H54 (cell line): ENCODE measurements at places on chromosomes 2 and 18.

DNA sequence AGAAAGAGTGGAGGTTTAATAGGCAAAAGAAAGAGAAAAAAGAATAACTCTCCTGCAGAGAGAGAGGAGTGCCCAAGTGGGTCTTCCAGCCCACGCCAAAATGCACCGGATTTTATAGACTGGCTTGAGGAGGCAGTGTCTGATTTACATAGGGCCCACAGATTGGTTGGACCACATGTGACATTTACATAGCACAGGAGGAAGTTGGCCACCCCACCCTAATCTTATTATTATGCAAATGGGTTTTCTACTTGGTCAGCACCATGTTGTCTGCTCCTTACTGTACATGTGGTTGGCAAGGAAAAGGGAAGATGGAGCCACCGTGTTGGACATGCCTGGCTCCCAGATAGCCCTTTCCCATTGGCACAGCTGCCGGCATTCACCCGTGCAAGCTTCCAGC lies 56.8 kb downstream of the SP110 start:
- DNase-seq, result no peak

GRCh38 chr2:150389447-150389846 lies 98.0 kb downstream of the RND3 start:
- no peak for DNase-seq

- DNase-seq, result peak; percentile 22
Observed at GRCh38 chr2:221817052-221817451, 244.9 kb upstream of the EPHA4 start.

DNA sequence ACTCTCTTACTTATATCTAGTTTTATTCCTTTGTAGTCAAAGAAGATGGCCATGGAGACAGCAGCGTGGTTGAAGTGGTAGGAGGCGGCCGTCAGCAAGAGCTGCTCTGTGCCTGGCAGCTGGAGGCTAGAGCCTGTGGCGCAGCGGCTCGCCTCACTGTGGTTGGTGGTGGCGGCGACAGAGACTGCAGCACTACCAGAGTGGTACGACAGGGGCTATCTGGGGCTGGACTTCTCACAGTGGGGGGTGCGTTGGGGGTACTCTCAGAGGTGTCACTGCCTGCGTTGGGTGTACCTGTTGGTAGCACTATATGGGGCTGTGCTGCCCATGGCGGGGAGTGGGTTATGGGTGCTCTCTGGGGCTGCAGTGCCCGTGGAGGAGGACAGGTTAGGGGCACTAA lies 8.5 kb upstream of the ANKRD62 start:
- no peak for DNase-seq

DNA sequence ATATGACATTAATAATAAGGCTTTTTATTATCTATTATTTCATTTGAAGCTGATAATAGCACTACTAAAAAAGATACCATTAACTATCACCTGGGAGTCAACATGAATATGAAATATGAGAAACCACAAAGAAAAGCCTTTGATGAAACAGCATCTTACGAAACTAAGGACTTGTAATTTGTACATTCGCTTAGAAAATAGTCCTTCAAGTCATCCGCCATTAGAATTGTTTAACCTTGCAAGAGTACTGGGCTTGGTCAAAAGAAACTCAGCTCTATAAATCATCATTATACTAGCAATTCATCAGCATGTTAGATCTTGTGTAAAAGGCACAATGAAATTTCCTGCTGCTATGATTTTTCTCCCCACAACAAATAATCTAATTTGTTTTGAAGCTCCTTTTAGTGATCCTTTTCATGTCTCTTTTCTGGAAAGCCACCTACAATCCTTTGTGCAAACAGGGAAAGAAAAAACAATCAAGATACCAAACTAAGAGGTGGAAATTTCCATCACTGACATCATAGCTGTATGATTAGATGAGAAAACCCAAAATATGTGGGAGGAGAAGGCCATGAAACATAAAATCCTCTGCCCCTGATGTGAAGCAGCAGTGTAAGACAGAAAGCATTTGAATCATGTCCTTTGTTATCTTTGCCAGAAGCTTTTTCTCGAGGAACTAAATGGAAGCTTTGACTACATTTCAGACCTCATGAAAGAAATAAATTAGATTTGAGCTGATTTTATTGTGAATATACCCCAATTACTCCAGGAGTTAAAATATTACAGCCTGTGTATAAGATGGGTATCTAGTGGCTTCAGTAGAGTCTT lies 31.2 kb downstream of the SCN9A start:
- DNase-seq, result no peak

GRCh38 chr2:64296140-64296480 lies 151.9 kb upstream of the PELI1 start:
- no peak for DNase-seq

DNA sequence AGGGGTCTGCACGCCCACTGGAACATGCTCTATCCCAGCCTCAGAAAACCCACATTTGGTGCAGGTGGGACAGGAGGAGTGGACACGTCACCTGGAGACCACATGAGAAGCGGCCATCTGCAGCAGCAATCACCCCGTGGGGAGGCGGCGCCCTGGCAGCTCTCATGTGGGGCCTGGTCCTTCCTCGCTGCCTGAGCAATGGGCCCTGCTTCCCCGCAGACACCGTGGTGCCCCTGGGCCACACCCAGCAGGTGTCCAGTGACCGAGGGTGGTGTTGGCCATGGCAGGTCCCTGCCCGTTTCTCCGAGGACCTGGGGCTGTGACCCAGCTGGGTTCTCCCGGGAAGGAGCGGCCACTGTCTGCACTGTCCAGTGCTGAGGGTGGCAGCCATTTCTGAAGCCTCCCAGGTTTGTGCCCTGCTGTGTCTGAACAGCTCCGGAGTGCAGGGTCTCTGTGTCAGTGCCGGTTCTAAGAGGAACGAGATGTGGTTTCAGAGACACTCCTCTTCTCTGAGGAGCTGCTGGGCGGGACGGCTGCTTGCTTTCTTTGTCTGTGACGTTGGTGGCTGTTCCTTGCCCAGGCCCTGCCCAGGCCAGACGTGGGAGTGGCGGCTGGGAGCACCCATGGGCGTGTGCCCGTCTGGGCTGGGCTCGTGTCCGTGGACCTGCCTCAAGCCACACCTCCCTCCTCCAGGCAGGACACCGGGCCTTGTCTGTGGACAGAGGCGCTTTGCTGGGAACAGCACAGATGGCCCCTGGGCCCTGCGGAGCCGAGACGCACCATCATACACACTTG lies 44.8 kb downstream of the NFATC1 start:
- no peak for DNase-seq

- DNase-seq, result no peak
Observed at GRCh38 chr2:199480966-199481365, 23.2 kb upstream of the SATB2 start.

DNA sequence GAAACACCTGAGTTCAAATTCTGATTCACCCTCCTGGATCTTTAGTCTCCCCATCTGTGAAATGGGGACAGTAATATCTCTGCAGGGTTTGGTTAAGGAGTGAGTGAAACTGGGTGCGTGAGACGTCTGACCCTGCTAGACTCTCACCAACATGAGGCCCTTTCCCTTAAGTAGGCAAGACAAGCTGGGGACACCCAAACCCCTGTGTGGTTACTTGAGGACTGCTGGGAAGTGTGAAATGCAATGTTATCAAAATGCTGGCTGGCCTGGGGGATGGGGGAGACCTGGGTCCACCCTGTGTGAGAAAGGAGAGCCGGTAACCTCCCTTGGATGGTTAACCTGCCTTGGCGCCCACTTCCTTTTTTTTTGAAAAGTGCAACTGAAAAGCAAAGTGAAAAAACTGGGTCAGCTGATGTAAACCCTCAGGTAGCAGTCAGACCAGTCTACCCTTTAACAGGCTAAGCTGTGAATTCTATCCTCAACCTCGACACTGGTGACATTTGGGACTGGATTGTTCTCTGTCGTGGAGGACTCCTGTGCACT lies 82.3 kb downstream of the INPP5D start:
- DNase-seq, result no peak
